EL (cell line): ENCODE measurements at places on chromosomes 1 and 21.

DNA sequence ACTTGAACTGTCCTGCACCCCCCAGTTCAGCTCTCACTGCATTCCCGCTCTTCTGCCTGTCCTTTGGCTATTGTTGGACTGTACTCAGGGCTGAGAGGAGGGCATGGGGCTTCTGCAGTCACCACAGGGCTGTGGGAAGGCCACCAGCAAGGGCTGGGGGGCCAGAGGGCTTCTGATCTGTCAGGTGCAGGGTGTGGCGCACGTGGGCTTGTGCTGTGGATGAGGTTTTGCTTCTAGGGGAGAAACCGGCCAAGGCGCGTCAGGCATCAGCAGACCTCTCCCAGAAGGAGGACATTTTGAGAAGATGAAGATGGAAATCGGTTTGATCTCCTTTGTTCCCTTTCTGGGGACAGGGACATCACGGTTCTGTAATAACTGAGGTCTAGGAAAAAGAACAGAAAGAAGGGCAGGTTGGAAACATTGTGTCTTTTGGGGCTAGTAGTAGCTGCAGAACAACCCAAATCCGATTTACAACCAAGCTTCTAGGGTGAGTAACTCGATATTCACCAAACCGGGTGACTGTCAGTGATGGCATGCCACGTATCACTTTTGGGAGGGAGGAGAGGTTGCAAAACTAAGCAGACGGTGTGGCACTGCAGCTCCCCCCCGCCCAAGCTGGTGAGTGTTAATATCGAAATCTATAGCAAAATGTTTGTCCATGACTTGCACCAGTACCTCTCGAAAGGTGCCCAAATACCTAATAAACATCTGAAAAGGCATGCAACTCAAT lies 40.9 kb downstream of the AGPAT3 start:
- DNase-seq: no peak

DNA sequence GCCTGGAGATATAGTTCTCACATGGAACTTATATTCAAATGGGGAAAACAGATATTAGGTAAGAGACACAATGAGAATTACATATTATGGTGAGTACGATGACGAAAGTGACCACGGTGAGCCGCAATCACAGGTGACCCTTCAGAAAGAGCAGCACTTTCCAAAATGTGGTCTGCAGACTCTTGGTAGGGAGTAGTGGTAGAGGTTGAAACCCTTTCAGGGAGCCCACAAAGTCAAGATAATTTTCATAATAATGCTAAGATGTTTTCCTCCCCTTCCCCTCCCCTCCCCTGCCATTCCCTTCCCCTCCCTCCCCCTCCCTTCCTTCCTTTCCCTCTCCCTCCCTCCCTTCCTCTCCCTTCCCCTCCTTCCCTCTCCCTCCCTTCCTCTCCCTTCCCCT lies 83.5 kb upstream of the AKT3 start:
- DNase-seq: no peak

- DNase-seq: no peak
These were observed 6.2 kb downstream of the KCNA3 start for GRCh38 chr1:110668549-110668948.

DNA sequence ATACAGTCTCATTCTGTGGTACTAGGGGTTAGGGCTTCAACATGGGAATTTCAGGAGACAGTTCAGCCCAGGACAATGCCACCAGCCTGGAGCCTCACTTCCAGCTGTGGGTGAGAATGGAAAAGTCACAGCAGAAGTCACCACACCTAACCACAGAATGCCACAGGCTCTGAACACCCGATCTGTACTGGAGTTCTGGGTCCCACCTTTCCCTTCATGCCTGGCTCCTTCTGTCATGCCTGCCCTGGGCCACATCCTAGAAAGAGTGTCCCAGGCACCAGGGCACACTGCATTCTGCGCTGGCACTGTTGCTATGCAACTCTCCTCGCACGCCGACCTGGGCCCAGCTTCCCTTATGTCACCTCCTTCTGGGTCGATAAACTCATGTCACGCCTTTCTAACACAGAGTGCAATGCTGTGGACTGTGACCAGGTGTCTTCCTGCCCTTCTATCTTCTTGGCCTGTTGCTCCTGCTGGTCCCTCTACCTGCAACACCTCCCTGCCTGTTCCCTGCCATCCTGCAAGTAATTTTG lies 21.2 kb downstream of the RCSD1 start:
- no peak for DNase-seq

DNA sequence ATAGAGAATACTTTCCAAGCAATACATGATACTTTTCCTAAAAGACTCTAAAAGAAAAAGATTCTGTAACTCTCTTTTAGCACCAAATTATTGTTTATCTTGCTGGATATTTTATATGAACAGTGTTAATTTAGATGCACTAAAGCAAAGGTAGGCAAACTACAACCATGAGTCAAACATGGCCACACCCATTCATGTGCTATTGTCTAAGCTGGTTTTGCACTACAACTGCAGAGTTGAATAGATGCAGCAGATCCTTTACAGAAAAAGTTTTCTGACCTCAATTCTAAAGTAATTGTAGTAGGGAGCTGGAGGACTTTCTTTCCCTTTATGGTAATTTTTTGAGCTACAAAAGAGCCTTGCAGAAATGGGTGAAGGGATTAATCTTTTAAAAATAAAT lies 19.4 kb downstream of the BLZF1 start:
- DNase-seq: no peak

DNA sequence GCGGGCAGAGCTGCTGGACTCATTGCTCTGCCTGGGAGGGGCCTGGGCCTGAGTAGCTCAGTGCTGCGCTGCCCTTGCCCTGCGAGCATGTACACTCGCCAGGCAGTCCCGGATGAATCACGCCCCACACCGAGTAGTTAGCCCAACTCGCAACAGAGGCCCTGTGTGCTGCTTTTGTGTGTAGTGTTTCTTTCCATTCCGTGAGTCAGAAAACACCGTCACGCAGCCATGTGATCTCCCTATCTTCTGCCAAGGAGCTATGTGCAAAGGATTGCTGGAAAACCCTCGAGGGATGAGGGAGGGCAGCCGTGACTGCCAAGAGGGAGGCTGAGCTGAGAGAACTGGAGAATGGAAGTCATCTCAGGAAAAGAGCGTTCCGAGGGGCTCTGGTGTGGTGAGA lies 37.3 kb downstream of the NENF start:
- DNase-seq: peak; percentile 96

- peak; percentile 83 for DNase-seq
These were observed 110.4 kb downstream of the SYT2 start for GRCh38 chr1:202599669-202600431.

DNA sequence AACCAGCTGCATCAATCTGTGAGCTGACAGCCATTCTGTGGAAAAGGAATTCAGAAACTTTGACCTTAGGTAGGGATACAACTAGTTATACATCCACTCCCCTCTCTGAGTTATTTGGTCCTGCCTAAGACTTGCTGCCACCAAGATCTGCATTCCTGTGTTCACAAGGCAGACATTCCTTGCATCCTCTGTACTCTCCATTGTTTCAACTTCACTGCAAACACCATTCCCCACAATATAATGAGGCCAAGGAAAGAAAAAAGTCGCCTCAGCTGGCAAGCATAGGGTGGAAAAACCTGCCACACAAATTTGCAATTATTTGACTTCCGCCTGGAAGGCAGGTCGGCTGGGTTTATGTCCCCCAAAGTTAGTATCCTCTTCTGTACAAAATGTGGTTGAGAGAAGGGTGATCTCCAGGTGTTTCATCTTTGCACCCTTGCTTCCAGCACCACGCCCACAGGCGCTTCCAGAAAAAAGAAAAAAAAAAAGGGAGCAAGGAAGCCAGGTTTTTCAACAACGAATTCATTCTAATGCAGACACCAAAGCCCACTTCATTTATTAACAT lies 676 bp upstream of the CTTNBP2NL start:
- no peak for DNase-seq

GRCh38 chr1:183223467-183223866 lies 37.4 kb downstream of the LAMC2 start:
- DNase-seq: peak; percentile 40

GRCh38 chr1:94883691-94884090 lies 43.2 kb downstream of the CNN3 start:
- DNase-seq: peak; percentile 54

DNA sequence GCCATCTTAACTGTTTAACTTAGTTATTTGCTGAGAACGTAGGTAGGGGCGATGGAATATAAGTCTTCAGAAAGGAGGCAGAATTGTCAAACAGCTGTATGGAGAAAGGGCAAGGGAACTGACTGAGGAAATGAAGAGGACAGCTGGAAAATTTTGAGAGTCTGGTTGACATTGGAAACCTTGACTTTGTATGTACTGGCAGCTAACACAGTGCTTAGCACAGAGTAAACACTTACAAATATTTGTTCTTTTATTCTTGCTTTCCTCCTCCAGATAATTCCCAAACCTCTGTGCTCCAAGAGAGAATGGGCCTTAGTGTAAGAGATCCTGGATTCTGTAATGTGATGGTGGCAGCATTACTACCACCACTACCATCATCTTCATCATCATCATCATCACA lies 91.3 kb downstream of the ZSCAN20 start:
- DNase-seq: no peak

DNA sequence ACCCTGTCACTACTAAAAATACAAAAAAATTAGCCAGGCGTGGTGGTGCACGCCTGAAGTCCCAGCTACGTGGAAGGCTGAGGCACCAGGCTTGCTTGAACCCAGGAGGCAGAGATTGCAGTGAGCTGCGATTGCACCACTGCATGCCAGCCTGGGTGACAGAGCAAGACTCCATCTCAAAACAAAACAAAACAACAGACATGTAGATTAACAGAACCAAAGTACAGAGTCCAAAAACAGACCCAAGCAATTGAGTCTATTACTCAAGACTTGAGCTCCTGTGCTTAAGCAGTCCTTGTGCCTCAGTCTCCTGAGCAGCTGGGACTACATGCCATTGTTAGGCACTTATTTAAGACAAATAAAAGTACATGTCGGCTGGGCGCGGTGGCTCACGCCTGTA lies 9.5 kb upstream of the ACOT11 start:
- DNase-seq: no peak

GRCh38 chr1:96756789-96757188 lies 35.2 kb downstream of the PTBP2 start:
- DNase-seq: no peak

GRCh38 chr1:202958544-202959275 lies 598 bp upstream of the ADIPOR1 start:
- no peak for DNase-seq

DNA sequence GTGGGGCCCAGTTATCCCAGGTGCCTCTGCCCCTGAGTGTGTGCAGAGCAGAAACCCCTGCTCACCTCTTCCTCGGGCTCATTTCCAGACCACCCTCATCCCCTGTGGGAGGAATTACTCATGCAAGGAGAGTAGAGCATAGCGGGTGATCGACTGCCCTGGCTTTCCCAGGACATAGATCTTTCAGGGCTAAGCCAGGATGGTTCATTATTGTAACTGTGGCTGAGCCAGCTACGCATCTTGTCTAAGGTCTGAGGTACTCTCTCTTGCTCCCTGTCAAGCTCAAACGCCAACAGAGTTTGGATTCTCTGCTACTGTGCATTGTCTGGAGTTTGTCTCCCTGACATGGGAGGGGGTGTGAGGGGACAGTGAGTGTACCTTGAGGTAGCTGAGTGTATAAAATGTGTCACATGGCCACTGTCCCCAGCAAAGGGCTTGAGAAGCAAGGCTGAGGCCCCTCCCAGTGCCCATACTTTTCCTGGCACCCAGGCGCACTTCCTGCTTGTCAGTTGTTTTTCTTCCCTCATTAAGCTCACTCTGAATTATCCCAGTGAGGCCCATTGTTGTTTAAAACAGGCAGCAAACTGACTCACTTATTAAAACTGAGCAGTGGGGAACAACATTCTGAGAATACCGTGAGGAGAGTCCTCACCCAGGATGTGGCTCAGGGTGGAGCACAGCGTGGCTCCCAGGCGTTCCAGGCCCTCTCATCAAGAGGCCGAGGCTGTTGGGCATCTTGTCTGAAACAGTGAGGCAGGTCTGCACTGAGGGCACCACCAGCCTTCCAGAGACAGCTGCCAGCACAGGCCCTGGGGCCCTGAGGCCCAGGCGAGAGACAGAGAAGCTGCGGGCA lies 92.9 kb downstream of the LAMC2 start:
- peak; percentile 95 for DNase-seq

- DNase-seq: no peak
These were observed 7.7 kb downstream of the ITPKB start for GRCh38 chr1:226731257-226731893.

GRCh38 chr1:112687785-112688496 lies 13.5 kb downstream of the MOV10 start:
- DNase-seq: no peak

DNA sequence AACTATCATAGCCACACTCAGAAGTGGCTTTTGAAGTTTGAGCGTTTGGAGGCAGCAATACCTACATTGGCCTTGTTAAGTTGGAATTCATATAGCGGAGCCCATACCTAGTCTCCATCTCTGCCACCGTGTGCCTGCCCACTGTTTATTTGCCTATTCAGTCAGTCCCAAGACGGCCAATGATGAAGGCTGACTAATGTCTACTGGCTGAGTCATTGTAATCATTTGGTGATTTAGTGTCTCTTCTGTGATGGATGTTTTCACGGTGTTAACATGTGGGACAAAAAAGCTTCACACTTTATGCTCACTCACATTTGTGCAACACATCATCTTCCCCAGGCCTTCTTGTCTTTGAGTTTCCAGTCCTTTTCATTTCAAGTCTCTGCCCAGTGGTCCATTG lies 92.6 kb upstream of the PBX1 start:
- DNase-seq: no peak

DNA sequence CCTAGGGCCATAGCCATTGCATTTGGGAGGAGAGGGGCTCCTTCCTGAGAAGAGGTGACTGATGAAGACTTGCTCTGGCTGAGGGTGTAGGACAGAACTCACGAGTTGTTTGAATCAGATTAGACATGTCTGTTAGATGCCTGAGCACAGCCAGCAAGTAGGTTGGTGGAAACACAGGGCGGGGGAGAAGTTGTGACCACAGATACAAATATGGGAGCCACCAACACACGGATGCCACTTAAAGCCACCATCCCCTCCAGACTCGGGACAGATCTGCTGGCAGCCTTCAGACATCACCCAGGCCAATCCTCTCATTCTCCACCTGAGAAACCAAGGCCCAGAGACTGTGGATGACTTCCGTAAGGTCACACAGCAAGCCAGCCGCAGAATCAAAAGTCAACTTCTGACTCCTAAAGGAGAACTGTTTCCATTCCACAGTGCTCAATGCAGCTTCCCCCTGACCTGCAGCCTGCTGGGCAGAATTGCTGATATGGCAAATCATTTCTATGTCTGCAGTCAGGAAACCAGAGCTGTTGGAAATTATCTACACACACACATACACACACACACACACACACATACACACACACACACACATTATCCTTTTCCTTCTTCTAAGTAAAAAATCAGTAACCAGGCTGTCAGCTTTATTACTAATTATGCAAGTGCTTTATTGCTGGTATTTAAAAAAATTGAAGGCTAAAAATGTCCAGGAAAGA lies 176.4 kb upstream of the KLHDC7A start:
- DNase-seq: no peak

DNA sequence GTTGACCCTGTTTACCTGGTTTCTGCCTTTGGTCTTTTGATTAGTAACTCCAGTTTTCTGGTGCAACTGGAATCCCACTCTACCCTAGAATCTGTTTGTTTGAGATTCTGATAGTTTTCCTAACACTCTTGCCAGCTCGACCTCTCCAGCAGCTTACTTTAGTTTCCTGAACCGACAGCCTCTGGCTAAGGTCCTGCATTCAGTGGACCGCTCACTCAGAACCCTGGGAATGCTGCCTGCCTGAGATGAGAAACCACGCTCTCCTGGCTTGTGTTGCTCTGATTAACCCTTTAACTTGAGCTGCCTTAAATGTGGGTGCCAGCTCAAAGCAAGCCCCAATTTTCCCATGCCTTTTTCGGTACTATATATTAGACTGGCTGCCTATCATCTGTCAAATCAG lies 45.3 kb upstream of the SIPA1L2 start:
- DNase-seq: no peak
